ENCODE measurements at places on chromosomes 11 and 22. TPM values are rescaled to one million over a fixed set of nuclear protein-coding genes. Genes with fewer than 3 reads are reported as not detected.

GRCh38 chr22:36816339-36816635 is 548 bp downstream of the PVALB start:
- no peak for DNase-seq

RFPL1 gene
- total RNA-seq: not detected

CHRM1 gene
- total RNA-seq: 4.4 TPM

CASP5 gene
- total RNA-seq: 0.17 TPM

DNA sequence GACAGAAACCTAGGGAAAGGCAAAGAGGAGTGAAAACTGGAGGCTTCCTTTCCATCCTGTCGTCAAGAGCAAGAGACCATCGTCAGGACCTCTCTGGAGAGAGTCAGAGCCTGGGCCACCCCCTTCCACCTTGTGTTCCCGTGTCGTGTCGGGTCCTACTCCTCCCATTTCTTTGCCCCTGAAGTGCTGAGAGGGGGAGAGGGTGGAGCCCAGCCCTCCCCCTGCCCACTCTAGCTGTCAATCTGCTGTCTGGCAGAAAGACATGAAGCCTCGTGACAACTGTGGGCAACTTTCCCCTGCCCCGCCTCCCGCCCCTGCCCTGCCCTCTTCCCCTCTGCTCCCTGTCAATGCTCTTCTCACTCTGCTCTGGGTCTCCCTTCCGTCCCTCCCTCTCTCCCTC is 20.6 kb downstream of the ANKK1 start:
- no peak for DNase-seq

- DNase-seq: no peak
Observed at GRCh38 chr22:31616315-31616980, 45.6 kb downstream of the PISD start.

DNA sequence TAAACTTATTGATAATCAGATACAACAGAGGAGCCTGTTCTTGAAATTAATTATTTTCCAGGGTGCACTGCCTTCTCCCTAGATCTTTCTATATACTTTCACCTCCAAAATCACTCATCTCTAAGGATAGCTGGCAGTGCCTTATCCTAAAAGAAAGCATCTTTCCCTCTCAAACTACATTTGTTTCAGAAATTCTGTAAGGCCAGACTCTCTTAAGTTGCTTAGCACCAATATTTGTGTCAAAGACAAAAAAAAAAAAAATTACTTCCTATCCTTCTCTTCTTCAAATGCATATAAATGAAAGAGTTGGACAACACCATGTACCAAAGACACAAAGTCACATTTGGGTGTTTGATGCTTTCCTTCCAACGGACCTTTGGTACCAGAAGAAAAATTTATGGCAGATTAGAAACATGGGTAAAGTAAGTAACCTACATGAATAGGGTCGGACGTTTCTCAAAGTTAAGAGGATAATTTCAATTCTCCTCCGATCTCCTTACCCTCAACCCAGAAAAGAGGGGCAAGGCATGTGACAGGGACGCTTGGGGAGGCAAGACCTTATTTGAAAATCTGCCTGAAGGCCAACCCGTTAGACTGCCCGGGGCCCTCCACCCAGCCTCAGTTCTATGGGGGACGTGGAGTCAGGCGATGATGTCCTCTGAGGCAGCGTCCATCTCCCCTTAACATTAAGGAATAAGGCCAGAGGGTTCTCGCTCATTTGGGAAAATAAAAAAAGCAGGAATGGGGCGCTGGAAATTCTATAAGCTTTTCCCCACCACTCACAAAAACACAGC is 66.3 kb downstream of the ETS1 start:
- DNase-seq: no peak

SYT8 gene
- not detected for total RNA-seq

DNA sequence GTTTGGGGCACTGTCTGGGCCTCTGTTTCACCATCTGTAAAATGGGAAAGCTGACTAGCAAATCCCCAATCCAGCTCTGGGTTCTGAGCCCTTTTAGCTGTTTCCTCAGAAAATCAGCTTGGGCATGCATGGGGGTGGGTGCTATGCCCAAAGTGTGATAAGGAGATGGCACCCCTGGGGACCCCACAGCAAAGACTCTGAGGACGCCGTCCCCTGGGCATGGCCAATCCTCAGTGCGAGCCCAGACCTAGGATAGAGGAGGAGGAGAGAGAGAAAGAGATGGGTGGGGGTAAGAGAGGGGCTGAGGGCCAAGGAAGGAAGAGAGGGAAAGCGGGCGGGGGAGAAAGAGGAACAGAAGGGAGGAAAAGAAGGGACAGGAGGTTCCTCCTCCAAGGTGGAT is 31.8 kb downstream of the TPBGL start:
- no peak for DNase-seq

DNA sequence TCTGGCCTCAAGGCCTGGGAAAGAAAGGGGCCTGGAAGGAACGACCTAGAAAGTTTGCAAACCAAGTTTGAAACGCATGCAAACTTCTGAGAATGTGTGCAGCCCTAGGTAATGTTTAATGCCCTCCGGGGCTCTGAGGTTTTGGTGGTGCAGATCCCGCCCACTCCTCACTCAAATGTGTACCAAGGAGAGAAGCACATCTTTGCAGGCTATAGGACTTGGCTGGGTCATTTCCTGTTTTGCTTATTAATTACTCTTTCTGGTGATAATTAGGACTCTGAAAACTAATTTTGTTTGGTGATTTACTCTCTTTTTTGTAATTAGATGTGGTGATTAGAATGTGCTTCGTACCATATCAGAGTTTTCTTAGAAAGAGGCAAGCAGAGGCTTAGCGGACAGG is 625.9 kb upstream of the CADM1 start:
- DNase-seq: no peak

DNA sequence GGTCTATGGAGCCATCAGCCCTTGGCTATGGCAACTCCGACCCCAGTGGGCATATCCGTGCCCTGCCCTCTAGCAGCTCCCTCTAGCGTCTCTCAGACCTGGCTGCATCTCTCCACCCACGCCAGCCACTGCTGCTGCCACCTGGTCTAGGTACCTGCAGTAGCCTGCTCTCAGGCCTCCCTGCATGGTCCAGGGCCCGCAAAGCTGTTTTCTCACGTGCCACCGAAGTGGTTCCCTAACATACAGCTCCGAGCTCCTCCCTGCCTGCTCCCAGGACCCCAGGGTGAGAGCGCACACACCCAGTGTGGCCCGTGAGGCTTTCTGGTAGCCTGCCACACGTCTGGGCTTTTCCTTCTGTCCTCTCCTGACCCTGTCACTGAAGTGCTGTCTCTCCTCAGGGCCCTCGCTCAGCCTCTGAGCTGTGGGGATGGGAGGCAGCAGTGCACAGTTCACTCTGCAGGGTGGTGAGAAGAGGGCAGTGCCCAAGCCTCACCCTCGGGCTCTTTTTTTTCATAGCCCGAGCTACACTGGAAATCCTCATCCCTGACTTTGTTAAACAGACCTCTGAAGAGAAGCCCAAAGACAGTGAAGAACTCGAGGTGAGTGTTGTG is 14.3 kb downstream of the DGCR8 start:
- no peak for DNase-seq

PARVG gene
- total RNA-seq: 6.0 TPM

OR51B5 gene
- total RNA-seq: 1.7 TPM

DNA sequence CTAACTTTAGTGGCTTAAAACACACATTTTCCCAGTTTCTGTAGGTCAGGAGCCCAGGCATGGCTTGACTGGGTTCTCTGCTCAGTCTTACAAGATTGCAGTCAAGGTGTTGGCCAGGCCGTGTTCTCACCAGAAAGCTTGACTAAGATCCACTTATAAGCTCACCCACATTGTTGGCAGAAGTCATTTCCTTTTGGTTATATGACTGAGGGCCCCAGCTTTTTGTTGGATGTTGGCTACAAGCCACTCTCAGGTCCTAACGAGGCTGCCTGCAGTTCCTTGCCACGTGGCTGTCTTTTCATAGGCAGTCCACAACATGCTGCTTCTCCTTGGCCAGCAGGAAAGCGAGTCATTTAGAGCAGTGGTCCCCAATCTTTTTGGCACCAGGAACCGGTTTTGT is 79.3 kb upstream of the CRTAM start:
- DNase-seq: no peak

- DNase-seq: peak; percentile 83
Observed at GRCh38 chr11:28110108-28110820, 2.1 kb downstream of the METTL15 start.

DNA sequence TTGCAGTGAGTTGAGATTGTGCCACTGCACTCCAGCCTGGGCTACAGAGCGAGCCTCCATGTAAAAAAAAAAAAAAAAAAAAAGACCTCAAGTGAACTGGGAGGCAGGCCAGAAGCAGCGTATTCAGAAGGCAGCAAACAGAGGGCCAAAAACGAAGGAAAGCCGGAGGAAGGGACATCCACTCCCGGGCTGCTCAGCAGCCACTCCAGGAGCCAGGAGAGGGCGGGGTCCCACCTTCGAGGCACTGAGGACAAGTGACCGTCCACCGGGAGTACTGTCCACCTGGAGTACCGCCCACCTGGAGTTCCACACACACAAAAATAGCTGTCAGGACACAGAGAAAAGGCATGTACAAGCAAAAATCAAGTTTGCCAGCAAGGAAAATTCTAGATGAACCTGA is 5.5 kb downstream of the TOLLIP start:
- DNase-seq: no peak

DNA sequence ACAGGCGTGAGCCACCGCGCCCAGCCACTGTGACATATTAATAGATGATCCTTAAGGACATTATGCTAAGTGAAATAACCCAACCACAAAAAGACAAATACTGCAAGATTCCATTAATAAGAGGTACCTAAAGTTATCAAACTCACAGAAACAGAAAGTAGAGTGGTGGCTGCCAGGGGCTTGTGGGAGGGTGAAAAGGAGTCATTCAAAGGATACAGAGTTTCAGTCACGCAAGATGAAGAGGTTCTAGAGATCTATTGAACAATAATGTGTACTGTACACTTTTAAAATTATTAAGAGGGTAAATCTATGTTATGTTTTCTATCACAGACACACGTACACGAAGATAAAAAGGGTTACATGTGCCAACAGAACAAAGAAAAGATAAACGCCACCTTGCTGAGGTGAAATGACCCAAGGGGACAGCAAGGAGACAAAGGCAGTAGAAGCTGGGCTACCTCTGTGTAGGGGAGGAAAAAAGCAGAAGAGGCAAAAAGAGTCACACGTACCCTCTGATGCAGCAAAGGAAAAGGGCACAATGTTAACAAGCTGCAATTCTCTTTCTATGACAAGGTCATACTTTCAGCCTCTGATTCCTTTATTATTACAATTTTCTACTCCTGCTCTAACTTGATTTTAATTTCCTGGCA is 65.3 kb downstream of the AMBRA1 start:
- DNase-seq: no peak

GRCh38 chr11:80586464-80586863 is 1145.6 kb upstream of the TENM4 start:
- no peak for DNase-seq

DNA sequence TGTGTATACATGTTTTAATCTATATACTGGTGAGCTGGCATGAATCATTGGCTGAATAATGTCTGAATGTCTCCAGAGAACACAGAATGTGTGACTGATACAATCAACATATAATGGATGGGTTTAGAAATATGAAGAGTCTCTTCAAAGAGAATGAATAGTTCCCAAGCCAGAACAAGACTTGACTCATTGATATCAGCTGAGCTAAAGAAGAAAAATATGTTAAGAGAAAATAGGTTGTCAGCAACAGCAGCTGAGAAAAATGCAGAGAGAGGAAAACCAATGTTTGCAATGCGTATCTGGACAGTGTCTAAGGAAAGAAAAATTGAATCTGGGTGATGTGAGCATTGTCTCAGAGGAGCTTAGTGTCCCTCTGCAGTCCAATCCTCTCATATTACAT is 1281.8 kb upstream of the TENM4 start:
- no peak for DNase-seq

PRR33 gene
- total RNA-seq: not detected
